ENCODE measurements at places on chromosomes 7 and 10.

GRCh38 chr7:16616542-16616941, 29.0 kb downstream of the ANKMY2 start:
- no peak for DNase-seq

DNA sequence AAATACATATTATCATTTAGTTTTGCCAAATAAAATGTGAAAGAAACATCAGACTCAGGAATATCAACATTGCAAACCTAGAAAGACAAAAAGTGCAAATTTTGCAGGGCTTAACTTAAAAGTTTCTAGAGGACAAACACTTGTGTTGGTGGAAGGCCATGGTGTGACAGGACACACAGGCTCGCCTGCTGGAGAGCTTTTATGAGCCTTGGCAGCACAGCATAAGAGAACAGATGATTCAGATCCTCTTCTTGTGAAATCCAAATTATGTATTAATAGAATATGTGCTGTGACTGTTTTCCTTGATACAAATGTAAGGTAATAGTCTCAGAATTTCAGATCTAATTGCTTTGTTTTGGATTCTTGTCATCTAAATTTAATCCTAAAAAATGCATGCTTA, 72.9 kb upstream of the ABCB5 start:
- DNase-seq: no peak

DNA sequence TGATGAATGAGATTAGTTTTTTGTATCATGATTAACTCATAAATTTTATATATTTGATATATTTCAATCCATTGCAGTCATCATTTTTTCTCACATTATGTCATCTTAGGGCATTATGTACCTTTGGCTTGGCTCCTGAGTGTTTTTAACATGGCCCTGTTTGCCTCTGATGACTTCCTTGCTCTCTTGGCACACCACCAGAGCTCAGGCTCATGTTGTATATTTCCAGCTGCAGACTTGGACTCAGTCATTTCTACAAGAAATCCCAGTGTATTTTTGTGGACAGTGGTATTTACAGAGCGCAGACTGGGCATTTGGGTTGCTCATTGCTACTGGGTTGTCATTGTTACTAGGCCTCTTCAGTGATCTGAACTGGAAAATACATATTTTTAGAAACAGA, 188.5 kb downstream of the ADRA2A start:
- DNase-seq: no peak

DNA sequence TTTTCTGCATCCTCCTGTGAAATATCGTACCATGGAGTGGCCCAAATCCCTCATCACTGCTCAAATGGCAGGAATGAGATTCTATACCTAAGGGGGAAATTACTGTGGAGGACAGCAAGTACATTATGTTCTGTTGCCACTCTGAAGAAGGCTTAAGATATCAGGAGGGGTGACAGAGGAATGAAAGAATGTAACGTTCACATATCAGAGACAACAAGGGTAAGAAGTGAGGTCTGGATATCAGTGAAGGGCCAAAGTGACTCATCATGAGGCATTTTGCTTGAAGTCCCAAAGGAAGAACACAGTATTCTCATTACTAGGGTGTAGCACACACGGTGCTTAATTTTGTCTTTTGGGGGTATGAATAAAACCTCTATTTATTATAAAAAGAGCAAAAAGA, 71.5 kb upstream of the SLC13A1 start:
- DNase-seq: no peak

Measured in CD4-positive, alpha-beta T cell treated with Interleukin-4 for 1 hour (primary cell).